ENCODE measurements at places on chromosomes 6 and 20. TPM values are rescaled to one million over a fixed set of nuclear protein-coding genes. Genes with fewer than 3 reads are reported as not detected.

The ARFGEF3 gene
- total RNA-seq, result 7.4 TPM

The SOX4 gene
- 18.6 TPM for total RNA-seq

The PHACTR1 gene
- 7.9 TPM for total RNA-seq

DNA sequence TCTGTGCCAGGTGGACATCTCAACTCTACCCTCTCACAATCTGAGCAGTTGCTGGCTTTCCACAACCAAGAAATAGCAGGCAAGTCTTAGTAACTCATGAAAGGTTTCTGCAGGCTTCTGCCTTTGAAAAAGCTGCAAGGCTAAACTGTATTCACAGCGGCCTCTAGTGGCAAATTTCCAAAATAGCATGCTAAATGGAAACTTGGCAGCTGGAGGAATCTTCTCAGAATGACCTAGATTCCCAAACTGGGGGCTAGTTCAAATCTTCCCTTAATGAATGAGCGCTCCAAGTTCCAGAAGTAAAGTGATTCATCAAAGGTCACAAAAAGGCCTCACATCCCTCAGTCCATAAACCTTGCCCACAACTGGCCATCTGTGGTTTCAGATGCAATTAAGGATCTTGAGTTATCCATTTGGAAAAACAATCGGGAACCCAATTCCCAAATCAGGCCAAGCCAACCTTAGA lies 11.9 kb upstream of the CPNE5 start:
- DNase-seq, result no peak

The ERVFRD-1 gene
- 0.22 TPM for total RNA-seq

- peak; percentile 90 for DNase-seq
Measured at GRCh38 chr20:45779011-45779915, 12.4 kb downstream of the WFDC3 start.

DNA sequence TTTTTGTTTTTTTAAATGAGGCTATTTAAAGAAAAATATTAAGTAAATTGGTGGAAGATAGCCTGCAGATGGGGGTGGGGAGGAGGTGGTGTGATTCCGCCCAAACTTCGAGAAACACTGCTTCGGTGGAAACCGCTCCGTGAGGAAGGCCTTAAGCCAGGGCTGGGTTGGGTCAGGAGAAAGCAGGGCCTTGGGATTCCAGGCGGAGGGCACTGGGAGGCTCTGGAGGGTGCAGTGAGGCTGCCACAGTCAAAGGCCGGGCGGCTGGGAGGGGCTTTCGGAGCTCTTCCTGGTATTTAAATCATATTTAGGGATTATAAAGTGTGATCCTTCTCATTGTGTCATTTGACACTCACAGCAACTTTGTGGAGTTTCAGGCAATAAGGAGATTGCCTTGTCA lies 22.2 kb upstream of the SCRT2 start:
- peak; percentile 13 for DNase-seq

The MLN gene
- not detected for total RNA-seq

GRCh38 chr6:110352563-110353262 lies 5.4 kb downstream of the METTL24 start:
- DNase-seq, result no peak

GRCh38 chr6:7615611-7616383 lies 25.8 kb downstream of the SNRNP48 start:
- no peak for DNase-seq

The ADGRG6 gene
- total RNA-seq, result 57.4 TPM

DNA sequence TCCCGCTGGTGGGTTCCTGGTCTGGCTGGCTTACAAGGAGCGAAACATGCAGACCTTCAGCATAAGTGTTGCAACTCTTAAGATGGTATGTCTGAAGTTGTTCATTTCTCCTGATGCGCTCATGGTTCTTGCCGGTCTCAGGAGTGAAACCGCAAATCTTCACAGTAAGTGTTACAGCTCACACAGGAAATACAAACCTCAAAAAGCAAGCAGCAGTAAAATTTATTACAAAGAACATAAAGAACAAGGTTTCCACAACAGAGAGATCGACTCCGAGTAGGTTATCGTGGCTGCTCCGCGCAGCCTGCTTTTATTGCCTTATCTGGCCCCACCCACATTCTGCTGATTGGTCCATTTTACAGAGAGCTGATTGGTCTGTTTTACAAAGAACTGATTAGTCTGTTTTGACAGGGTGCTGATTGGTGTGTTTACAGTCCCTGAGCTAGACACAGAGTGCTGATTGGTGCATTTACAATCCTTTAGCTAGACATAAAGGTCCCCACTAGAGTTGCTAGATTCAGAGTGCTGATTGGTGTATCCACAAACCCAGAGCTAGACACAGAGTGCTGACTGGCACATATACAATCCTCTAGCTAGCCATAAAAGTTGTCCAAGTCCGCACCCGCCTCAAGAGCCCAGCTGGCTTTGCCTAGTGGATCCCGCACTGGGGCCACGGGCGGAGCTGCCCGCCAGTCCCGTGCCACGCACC lies 39.2 kb downstream of the TRIM27 start:
- DNase-seq, result no peak

DNA sequence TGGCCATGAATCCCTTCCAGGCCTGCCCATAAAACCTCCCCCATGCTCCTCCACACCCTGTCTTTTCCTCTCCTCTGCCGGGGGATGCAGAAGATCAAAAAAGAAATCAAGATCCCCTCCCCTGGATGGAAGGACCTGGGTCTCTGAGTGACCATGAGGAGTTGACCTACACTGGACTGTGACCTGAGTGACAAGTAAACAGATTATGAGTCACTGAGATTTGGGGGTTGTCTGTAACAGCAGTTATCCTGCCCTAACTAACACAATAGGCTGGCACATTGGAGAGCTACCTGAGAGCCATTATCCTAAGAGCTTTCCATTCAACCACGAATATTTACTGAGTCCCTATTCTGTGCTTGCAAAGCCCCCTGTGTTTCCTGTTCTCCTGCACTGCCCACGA lies 28.4 kb upstream of the SIRPA start:
- DNase-seq, result no peak

The ASIP gene
- 3.0 TPM for total RNA-seq

The TSPYL4 gene
- 26.5 TPM for total RNA-seq

- no peak for DNase-seq
Measured at GRCh38 chr6:166439366-166440091, 56.8 kb upstream of the MPC1 start.

GRCh38 chr20:44336725-44337380 lies at the start of gene R3HDML:
R3HDML (plus strand) TSS chr20:44337043; CDS start chr20:44337158, 115 bp downstream.
- DNase-seq, result no peak

GRCh38 chr6:160330619-160331018 lies 17.6 kb upstream of the SLC22A3 start:
- no peak for DNase-seq

The TP53TG5 gene
- total RNA-seq, result not detected

GRCh38 chr6:54262971-54263370 lies 45.3 kb upstream of the TINAG start:
- no peak for DNase-seq

DNA sequence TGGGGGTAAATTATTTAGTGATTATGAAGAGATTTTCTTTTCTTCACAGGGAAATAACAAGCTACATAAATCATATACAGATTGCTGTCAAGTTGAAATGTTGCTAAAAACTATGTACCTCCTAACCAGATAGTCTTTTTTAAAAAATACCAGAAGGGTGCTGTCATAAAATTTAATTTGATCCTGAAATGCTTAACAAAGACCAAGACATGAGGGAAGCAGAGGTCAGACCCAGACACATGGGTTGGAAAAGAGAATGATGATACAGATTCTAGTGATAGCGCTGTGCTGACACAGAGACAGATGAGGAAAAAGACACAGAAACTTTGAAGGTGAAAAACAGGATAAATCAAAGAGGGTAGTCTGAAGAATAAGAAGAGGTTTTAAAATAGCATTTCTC lies 573.1 kb downstream of the HACE1 start:
- DNase-seq, result no peak

DNA sequence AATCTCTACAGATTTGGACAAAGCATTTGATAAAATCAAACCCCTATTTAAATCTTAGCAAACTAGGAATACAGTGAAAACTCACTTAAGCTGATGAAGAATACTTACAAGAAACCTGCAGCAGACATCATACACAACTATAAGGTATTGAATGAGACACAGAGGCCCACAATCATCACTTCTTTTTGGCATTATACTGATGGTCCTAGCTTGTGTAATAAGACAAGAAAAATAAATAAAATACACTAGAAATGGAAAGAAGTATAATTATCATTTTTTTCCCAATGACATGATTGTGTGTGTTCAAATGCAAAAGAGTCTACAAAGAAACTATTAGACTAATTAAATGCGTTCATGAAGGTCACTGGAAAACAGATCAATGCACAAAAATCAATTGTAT lies 8.8 kb upstream of the OR2B6 start:
- no peak for DNase-seq

DNA sequence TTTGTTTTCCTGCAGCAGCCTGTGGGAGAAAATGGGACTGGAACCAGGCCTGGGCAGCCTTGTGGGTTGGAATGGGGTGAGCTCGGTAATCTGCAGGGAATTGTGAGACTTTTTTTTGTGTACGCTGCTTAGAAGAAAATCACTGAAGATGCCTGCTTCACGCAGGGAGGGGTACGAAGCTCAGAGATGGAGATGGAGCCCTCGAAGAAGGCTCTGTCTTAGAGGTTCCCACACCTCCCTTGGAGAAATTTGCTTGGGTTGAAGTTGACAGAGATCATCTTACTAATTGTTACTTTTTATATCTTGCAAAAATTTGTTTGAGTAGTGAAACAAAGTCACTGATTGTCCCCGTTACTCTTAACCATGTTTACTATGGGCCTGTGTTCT lies 894 bp downstream of the PYGB start:
- no peak for DNase-seq

The CLVS2 gene
- total RNA-seq, result 0.04 TPM

Data from sciatic nerve (tissue), 2 donors.